Stimulated activated naive B cell treated with anti-CD40 and anti-IgM and Interleukin-4, amounts not matched to agents 10 μg/mL and 1 μg/mL and 100 μg/mL, for 72 hours (primary cell): ENCODE measurements at places on chromosomes 2 and 18.

GRCh38 chr2:46187112-46187618 is 110.0 kb upstream of the EPAS1 start:
- DNase-seq, result no peak

DNA sequence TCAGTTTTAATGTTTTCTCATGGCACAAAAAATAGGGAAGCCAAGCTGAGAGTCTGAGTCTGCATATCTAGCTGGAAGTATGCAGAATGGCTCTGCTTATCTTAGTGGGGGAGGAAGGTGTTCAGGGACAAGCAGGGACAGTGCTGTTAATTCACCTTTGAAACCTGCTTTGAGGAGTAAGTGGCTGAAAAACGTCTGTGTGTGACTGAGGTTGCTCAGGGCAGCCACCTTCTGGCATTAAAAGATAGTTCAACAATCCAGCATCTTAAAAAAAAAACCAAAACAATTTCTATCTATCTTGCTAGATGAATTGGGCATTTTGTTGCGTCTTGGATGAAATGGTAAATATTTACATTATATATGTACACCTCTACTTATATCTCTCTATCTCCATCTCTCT is 2.0 kb upstream of the TRPM8 start:
- DNase-seq, result no peak

- DNase-seq, result no peak
Observed at GRCh38 chr2:239930871-239931771, 94.0 kb downstream of the NDUFA10 start.

DNA sequence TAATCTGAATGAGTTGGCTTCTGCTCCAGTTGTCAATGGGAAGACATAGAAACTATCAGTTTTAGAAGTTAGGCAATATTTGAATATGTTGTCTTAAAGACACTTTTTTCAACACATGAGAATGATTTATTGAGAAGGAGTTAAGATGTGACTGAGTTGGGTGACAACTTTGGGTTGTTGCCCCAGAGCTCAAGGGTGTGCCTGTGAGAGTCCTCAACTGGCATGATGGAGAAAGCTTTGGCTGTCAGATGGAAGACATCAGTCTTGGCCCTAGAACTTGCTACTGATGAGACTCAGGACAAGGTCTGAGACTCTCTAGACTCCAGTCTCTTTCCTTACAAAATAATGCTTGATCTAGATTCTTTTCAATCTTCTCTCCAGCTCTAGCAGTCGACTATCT is 69.0 kb upstream of the CTAGE1 start:
- DNase-seq, result no peak

DNA sequence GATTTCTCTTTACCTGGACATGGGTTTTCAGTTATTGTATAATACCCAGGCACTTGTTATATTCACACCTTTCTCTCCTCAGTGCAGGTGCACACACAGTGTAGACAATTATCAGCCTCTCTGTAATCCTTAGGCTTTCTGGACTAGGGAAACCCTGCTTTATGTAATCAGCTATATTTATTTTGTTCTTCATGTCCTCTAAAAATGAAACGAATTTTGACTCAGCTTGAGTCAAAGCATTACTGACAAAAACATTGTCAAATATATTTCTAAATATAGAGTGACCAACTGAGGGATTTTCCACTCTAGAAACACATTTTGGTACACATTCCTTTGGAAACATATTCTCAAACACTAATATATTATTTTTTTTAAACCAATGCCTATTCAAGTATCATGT is 144.8 kb upstream of the GULP1 start:
- DNase-seq, result no peak

GRCh38 chr2:232013701-232014353 is 52.3 kb downstream of the DIS3L2 start:
- DNase-seq, result no peak

DNA sequence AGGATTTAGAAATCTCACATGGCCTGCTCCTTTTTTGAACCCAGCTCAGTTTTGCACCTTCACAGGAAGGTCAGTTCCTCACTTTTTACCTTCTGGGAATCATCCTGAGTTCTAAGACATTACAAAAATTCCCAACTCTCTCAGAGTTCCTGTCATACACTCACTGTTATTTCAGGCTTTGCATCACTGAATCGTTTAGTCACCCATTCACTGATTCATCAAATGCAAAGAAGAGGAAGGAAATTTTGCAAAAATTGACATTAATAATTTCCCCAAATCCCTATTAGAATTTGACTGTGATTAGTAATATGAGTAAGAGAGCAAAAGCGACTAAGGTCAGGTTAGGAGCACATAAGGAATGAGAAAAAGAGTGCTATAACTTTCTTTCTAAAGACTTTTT is 197.5 kb downstream of the PDE1A start:
- no peak for DNase-seq
